ENCODE measurements at places on chromosomes 11 and 22.

- peak; percentile 85 for DNase-seq
Observed at GRCh38 chr11:2314525-2315394, 12.9 kb downstream of the TSPAN32 start.

- no peak for DNase-seq
Observed at GRCh38 chr11:66851698-66852465, 5.0 kb upstream of the LRFN4 start.

DNA sequence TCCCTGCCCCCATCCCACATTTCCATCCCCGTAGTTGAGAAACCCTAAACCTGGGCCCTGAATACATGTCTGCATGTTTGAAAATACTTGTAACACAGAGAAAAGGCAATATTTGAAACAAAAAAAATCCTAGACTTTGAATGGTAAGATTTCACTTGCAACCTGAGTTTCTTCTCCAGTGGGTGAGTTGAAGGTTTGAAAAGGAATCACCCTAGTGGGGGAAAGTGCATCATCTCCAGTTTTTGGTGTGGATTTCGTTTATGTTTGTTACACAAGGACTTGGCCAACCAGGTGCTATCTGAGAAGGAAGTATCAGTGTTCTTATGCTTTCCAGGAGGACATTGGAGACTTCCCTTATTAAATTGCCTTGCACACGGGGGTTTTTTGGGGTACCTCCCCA lies 90.4 kb downstream of the ABTB2 start:
- DNase-seq = no peak

DNA sequence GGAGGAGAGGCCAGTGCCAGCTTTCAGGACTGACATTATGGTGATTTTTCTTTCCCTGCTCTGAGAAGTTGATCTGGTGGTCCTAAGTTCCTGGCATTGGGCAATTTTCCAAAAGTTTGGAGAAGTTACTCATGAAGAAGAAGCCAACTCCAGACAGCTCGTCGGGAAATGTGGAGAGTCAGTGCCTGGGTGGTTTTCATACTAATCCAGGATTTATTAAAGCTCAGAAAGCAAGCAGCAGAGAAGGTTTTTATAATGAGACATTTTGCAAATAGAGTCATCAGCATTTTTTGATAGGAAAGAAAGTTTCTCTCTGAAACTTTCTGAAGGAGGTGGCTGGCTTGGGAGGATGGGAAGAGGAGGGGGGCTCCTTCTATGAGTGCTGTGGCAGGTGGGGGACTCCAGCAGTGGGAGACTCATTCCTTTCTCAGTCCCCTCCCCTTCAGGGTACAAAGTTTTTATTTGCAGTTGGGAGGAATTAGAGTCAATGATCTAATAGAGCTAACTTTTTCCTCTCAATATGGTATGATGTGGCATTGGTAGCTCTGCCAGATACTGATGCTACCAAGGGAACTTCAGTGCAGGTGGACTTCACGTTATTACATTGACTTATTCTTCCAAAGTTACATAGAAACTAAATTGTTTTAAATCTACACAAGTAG lies 55.4 kb downstream of the LIF start:
- no peak for DNase-seq

- DNase-seq = no peak
Observed at GRCh38 chr11:31480930-31481329, 28.5 kb downstream of the IMMP1L start.

DNA sequence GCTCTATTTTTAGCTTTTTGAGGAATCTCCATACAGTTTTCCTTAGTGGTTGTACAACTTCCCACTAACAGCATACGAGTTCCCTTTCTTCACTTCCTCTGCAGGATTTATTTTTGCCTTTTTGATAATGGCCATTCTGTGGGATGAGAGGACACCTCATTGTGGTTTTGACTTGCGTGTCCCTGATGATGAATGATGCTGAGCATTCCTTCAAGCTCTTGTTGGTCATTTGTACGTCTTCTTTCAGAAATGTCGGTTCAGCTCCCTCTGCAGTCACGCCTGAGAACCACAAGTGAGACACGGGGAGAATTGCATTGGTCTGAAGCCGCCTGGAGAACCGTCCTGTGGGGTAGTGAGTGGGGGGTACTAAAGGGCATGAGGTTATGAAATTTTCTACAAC lies 2.0 kb upstream of the KRTAP5-10 start:
- DNase-seq = peak; percentile 78

- DNase-seq = no peak
Observed at GRCh38 chr22:50182176-50183081, 3.3 kb upstream of the TRABD start.

DNA sequence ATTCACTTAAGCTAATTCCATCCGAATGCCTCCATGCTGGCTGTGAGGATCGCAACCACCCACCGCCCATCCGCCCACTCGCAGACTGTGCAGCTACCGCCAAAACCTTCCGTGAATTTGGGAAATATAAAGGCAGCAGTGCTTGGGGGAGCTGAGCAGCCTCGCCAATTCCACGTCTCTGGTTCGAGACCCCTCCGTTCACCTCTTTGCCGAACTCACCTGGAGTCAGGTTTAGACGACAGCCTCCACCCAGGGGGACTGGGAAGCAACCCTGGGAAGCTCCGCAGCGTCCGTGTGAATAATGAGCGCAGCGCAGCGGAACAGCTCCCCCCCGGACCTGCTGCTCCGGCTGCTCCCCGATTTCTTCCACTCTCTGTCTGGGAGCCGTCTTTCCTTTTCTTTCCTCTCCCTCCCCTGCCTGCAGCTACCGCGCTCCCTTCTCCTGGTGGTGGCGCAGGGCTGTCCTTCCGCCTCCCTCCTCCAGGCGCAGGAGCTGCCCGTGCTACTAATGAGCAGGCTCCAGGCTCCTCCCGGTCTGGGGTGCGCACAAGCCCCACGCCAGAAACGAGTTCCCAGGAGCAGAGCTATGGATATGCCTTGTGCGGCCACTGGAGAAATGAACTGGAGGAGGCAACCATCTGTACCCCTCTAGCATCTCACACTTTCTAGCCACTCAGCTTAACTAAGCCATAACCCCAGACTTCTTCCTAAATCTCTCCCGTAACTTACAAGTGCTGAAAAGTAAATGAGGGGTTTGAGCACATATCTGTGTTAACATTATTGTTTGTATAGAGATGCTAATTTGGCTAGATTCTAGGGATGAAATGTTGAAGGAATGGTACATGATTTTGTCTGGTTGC lies 107.3 kb downstream of the XKR3 start:
- DNase-seq = no peak

- DNase-seq = no peak
Observed at GRCh38 chr11:70583781-70584218, 185.5 kb downstream of the CTTN start.

GRCh38 chr11:124761301-124762104 lies 587 bp downstream of the ESAM start:
- no peak for DNase-seq

GRCh38 chr22:43168471-43169309 lies 17.3 kb downstream of the TSPO start:
- peak; percentile 84 for DNase-seq

DNA sequence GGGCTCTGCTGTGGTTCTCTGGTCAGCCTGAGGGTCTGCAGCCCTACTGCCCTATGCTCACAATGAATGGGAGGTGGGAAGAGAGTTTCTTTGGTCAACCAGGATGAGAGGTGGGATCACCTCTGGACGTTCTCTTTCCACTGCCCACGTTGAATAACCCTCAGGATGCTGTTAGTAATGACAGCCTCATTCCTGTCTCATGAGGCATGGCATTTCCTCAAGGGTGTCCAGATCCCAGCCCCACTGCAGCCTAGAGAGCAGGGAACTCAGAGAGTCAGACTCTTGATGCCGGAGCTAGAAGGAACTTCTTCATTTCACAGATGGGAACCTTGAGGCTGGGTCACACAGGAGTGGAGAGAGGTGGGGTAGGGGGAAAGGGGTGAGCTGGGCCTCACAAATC lies 196.0 kb downstream of the CEP164 start:
- DNase-seq = peak; percentile 6

Measured in choroid plexus epithelial cell (primary cell).